BJ (cell line): ENCODE measurements at places on chromosomes 11 and 22.

DNA sequence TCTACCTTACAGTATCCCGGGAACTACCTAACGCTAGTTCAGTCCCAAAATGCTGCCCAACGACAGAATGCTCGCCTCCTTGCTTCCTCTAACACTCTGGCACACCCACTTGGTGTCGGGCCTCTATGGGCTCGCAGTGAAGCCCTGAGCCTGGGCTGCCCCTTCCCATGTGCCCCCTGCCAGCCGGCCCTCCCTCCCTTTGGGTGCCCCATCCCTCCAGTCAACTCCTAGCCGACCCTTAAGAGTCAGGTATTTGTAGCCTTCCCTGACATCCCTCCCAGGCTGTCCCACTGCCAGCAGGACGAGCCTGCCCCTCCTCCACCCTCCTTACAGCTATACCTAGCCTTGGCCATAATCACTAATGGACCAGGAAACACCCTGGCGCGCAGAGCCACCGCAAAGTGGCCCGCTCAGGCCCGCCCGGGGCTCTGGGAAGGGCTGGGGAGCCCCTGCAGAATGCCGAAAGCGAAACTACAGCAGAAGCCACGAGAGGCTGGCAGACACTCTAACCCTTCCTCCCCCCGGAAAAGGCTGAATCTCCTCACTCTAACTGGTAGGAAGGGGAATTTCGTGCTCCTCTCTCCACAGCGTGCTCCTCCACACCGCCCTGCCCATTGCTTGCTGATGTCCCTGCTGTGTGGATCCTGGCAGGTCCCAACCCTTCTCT is 8.2 kb downstream of the CBX7 start:
- no peak for DNase-seq

GRCh38 chr22:17783312-17783711 is 9.0 kb upstream of the BID start:
- no peak for DNase-seq

DNA sequence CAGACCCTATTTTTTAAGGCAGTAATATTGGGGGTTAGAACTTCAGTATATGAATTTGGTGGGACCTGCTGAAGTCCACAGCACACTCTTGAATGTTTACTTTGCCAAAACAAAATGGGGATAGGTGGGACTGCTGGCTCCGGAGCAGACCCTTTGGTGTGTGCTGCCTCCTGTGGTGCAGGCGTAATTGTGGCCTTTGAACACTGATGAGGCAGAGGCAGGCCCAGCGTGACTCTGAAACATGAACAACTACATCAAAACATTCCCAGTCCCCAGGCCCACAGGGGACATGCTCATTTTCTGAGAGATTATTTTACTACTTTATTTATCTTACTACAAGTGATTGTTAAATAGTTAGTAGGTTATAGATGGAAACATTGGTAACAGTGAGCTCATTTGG is 225.0 kb upstream of the TBCEL start:
- DNase-seq = no peak

DNA sequence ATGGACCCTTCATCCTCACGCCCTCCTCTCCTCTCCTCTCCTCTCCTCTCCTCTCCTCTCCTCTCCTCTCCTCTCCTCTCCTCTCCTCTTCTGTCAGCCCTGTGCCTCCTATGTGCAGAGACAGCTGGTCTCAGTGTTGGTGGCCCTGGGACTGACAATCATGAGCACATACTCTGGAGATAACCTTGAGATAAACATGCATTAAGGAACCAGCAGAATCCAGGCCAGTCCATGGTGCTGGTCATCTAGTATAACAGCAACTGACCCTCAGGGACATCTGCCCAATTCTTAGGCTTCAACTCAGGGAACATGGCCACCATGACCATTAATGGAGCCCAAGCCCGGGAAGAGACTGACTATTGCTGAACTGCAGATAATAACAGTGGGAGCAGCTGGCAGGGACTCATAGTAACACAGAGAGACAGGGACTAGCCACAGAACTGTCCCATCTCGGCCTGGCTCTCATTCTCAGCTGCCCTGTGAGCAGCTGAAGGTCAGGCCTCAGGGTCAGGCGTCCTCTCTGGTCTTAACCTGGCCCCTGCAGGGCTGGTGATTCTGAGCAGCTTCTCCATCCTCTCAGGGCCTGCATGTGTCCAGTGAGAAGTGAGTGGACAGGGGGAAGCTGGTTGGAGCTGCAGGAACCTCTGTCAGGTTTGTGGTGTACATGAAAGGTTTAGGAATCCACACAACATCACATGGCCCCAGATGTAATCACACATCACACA is 45.4 kb downstream of the GGTLC2 start:
- no peak for DNase-seq

GRCh38 chr22:24758164-24758799 is 16.2 kb downstream of the PIWIL3 start:
- no peak for DNase-seq

DNA sequence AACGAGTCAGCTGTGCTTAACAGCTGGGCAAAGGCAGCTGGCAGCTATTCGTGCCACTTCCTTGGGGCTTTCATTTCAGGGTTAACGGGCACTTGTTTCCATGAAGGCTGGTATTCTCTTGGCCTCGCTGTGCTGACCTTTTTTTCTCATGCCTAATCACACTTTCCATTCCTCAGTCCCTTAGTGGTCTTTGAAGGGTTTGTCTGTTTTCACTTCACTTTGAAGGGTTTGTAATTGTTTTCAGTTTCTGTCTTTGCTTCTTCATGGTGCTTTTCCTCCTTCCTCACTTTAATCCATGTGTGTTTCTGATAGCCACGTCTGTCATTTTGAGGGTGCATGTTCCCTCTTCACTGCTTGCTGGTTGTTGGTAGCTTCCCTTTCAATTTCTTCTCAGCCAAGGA is 24.6 kb downstream of the PPIL2 start:
- DNase-seq = no peak

DNA sequence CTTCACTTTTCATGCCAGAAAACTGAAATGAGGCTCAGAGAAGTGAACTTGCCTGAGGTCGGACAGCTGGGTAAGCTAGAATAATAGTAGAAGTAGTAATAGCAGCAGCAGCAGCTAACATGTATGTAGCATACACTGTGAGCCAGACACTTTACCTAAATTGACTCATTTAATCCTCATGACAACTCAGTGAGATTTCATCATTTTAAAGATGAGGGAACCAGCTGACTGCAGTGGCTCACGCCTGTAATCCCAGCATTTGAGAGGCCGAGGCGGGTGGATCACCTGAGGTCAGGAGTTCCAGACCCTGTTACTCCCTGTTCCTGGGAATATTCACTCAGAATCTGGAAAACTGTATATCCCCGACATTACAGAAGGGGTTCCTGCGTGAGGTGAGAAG is 154.5 kb downstream of the DBX1 start:
- no peak for DNase-seq

DNA sequence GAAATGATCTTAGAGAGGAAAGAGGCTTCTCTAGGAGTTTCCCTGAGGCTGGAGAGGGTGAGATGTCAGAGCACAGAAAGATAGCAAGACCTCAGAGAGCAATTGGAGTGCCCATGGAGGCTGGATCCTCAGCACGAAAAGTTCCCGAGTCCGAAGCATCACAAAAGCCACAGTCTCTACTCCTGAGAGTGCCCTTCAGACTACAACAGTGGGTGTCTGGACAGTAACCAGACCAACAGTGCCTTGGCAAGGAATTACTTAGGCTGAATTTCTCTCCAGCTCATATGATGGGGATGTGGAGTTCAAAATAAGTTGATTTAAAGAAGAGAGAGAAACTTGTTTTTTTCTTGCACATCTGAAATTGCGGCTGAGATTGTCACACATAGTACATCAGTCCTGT is 31.9 kb upstream of the PSMA1 start:
- no peak for DNase-seq

GRCh38 chr11:112961146-112961668 is at the start of gene NCAM1:
TSS of gene NCAM1 (plus strand) at chr11:112961420.
- DNase-seq = no peak

GRCh38 chr11:114155116-114155515 is 95.6 kb downstream of the ZBTB16 start:
- DNase-seq = no peak

GRCh38 chr11:1219446-1219833 is 3.4 kb upstream of the MUC5B start:
- no peak for DNase-seq

GRCh38 chr11:119776651-119777050 is 47.7 kb upstream of the NECTIN1 start:
- no peak for DNase-seq

GRCh38 chr11:32065865-32066629 is 24.8 kb upstream of the RCN1 start:
- no peak for DNase-seq

- no peak for DNase-seq
Observed at GRCh38 chr11:134270250-134270714, 5.9 kb upstream of the GLB1L3 start.

- no peak for DNase-seq
Observed at GRCh38 chr11:80846979-80847378, 1406.1 kb upstream of the TENM4 start.

DNA sequence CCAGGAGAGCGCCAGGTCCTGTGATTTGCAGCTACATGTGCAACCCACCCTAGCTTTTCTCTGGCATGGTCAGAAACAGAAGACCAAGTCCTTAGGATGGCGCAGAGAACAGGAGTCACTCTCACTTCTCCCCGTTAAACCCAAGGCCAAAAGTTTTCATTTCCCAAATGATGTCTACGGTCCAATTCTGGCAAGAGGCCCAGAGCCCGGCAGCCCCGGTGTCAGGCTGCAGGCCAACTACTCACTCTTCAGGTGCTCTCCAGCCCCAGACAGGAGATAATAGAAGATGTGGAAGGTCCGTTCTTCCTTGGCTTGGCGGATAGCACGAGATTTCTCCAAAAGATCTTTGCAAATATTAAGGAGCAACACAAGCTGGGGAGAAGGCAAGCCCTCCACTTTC is 67.2 kb downstream of the MYH9 start:
- no peak for DNase-seq

DNA sequence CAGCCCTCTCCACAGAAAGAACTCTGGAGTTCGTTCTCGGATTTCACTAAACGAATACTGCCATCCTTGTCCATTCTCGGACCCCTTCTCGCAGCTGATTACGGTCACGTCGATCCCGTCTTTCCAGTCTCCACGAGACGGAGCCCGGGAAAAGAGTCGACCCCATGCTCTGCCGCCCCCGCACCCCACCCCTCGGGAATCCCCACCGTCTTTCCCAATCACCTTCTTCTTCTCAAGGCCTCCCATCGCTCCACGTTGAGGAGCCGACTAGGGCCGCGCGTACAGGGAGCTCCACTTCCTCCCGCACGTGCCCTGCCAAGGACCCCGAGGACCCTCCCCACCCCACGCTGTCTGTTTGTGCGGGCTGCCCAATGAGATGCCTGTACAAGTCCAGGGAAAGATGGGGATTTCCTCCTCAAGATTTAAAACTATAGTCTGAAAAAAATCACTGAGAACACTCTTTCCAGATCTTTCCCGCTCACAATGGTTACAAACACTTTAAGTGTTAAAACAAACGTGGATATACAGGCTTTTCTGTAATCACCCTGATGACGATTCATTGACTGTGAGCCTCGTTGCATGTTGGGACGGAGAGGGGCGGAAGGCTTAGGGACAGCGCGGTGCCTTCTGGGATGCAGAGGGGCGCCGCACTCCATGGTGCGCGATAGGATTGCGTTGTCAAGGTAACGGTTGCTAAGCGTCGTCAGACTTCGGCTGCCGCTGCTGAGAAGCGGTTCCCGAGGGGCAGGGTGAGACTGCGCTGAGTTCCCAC is at the start of gene PES1:
Gene PES1, minus strand, starts transcription at position 323 of the 772 bp plus-strand sequence. Its CDS starts 77 bp downstream, at position 246.
- peak; percentile 90 for DNase-seq

GRCh38 chr11:58573451-58574104 is 2.1 kb downstream of the LPXN start:
- DNase-seq = peak; percentile 63

DNA sequence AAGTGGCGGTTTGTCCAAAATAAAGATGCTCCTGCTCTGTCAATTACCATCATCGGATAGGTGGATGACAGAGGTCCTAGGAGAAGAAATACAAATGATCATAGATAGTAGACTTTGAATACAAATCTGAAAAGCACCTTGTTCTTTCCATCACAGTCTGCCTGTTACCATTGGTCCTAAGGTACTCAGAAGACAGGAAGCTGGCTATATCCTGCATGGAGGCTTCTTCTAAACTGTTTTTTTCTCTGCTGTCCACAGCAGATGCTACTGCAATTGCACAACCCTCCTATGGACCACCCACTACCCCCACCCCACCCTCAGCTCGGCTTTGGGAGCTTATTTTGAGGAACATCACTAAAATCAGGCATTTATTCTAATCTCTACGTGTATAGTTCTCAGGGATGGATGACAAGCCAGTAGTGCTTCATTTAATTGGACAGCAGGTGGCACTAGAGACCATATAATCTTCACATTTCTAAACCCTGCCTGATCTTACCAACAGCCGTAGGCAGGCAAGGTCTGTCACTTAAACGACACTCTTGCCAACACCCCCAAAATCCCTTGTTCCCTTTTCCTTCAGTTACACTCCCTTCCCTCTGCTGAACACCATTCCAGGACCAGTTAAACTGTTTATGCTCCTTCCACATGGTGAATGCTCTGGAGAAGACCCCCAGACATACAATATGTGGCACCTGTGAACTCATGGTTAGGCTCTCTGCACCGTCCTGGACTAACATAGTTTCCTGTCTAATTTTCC is 6.6 kb upstream of the PTS start:
- DNase-seq = no peak

DNA sequence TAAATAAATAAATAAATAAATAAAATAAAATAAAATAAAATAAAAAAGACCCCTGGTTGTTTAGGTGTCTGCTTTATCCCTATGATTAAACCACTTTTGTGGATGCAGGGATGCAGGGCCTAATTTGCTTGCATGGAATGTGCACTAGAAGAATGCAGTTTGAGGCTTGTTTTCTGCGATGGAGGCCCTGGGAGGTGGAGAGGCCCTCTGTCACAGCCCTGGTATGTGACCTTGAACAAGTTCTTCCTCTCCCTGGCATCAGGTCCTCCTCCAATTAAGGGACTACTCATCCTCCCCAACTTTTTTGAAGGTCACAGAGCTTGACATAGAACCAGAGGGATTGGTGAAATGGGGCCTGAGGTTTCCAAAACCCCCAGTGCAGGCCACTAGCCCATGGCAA is 22.7 kb downstream of the KCNJ4 start:
- no peak for DNase-seq

GRCh38 chr22:47835726-47836125 is 1073.3 kb downstream of the TBC1D22A start:
- DNase-seq = peak; percentile 9

GRCh38 chr11:64656862-64657261 is 65.8 kb downstream of the SLC22A12 start:
- DNase-seq = no peak

DNA sequence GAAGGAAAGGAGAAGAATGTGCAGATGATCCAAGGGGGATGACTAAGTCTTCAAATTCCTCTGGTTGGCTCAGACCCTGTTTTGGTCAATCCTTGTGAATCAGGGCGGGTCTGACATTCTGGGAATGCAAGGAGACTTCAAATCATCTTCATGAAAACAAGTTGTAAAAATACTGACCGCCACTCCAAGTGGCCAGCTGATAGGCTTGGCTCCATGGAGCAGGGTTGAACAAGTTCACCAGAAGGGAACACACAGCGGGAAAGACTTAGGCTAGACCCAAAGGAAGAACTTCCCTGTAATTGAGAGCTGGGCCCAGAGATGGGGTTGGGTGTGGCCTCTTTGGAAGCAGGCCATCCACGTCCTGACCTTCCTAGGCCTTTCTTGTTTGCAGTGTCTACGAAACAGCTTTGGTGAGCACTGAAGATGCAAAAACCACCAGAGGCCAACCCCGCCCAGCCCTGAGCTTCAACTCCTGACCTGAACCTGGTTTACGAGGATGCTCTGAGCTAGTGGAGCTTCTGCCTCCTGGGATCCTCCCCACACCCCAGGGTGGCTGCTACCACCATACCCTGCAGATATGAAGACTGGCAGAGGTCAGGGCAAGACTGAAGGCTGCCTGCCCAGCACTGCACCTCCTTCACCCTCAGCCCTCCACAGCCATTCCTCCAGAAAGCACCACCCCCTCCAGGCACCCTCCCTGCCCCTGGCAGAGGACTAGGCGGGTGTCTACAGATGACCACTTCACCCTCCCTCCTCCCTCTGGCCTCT is 26.1 kb downstream of the GDPD5 start:
- peak; percentile 98 for DNase-seq
